ENCODE measurements at places on chromosomes 4 and X.

DNA sequence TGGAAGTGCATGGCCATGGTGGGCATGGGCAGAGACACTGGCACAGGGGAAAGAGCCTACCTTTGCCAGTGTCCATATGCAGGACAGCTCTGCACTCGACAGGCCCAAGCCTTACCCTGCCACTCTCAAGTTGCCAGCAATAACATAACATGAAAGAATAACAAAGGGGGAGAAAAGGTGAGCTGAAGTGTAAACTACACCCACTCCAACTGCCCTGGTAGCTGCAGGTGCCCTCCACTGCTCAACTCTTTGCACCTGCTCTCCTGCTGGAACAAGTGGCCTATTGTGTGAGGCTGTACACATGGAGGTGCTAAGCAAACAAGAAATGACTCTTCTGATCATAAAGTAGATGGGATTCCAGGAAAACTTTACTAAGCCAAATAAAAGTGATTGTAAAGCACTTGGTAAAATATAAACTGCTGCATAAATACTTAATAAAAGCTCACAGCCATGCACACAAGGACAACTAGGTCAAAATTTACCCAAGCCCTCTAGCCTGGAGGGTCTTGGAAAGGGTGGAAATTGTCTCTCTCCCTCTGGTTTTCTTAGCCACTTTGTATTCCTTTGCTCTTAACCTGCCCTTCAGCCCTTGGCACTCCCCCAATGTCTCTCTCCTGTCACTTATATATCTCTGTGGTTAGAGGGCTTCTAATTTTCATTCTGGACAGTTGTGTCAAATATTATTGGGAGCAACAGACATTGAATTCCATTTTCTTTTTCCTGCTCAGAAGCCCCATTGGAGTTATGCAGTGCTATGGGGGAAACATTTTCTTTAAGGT lies 261.2 kb upstream of the GPC4 start:
- no peak for DNase-seq

DNA sequence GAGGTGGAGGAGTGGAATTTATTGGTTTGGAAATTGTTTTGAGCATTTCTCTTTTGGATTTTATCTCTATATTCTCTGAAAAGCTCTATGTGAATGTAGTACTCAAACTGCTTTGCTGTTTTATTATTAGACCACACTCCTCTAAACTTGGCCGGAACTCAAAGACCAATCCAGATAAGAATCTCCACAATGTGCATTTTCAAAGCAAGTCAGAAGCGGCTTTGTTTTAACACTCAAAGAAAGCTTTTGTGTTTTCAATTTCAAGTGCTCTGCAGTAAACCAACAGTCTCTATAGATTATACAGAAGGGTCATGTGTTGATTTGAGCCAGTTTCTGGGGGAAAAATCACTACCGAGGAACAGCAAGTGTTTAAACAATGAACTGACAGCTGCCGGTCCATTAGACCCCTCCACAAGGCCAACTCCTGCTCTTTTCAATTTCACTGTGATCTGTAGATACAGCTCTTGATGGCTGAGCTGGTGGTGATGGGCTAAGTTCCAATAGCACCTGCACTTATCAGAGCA lies 79.4 kb downstream of the FTHL17 start:
- no peak for DNase-seq

DNA sequence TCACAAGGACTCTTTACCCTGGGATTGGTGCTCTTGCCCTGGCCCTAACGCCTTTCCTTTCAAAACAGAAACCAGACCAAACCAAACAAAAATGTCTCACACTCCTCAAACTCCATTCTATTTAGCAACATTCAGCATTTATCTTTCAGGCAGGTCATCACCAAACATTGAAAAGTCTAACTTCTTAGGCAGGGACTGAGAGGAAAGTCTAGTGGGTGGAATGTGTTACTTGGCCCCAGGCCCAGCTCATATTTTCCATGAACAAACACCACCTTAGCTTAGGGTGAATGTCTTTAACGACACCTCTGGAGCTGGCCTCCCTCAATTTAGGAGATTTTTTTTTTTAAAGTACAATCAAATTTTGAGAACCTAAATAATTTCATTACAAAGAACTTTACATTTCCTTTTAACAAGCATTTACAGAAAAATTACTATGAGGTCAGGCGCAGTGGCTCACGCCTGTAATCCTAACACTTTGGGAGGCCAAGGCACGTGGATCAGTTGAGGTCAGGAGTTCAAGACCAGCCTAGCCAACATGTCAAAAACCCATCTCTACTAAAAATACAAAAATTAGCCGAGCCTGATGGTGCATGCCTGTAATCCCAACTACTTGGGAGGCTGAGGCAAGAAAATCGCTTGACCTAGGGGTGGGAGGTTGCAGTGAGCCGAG lies 10.2 kb upstream of the N4BP2 start:
- DNase-seq: peak; percentile 55

DNA sequence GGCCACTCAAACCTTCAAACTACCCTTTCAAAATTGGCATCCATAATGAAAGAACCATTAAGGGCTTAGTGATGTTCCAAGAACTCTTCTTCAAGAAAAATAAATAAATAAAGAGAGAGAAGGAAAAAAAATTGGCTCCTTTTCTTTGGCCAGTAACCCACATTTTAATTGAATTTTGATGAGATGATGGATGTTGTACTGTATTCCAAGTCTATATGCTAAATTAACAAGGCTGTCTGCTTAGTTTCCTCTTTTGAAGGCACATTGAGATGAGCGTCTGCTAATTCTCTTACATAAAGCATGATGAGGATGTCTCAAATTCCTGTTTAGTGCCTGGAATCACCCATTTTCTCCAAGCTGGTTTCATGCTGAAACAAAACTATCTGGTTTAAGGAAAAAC lies 33.4 kb downstream of the PHOX2B start:
- no peak for DNase-seq

- no peak for DNase-seq
Measured at GRCh38 chrX:96924581-96924980, 40.9 kb downstream of the RPA4 start.

DNA sequence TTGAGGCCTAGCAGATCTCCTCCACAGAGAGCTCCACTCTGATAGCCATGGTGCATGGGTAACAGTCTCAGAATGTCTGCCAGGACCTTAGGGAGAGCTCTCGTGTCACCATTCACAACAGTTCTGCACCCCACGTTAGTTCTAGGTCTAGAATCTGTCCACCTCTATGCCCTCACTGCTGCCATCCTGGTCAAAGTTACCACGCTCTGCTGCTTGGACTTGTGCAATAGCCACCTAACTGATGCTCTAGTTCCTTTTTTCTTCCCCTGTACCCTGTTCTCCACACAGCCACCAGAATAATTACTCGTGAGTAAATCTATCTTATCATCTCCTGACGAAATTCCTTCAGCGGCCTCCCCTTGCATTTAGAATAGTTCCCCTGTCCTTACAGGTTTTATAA lies 268.8 kb upstream of the GATB start:
- DNase-seq: no peak

- DNase-seq: no peak
Measured at GRCh38 chr4:114464726-114465272, 133.8 kb upstream of the UGT8 start.

GRCh38 chr4:19025031-19025430 lies 1003.5 kb upstream of the LCORL start:
- no peak for DNase-seq

DNA sequence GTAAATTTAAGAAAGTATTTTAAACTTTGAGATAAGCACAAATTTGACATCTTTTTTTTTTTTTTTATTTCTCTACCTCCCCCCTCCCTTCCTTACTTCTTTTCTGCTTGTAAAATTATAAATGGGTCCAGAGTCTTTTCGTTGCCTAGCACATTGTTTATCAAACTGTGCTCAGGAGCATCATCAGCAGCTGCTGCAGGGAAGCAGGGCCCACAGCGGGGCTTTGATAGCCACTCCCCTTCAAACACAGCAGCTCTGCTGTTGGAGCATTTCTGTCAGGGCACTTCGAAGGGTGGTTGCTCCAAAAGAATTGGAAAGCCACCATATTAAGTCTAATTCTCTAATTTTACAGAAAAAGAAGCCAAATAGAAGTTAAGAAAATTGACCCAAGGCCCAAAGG lies 588.3 kb downstream of the SPRY1 start:
- DNase-seq: no peak

GRCh38 chrX:132491191-132491590 lies 2.4 kb upstream of the MBNL3 start:
- peak; percentile 41 for DNase-seq

DNA sequence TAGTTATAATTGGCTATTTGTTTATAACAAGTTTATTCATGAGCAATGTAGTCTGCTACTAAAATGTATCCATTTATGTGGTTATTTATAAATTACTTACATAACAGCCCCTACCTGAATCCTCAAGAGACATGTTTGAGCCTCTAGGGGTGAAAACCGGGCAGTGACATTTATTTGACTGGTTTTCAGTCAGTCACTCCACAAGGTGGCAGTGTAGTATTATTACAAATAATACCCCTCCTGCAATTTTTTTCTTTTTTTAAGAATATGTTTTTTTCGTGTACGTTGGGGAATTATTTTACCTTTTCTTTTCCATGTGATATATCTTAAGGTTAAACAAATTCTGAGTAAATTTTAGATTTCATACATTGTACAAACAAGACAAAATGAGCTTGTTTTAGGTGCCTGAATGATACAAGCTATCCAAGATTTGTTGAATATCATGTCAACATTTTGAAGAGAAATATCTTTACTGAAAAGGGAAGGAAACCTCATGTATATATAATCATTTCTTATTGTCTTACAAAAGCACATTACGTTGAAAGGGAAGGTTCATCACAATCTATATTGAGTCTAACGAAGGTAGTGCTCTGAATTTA lies 598.7 kb upstream of the TECRL start:
- DNase-seq: peak; percentile 31

DNA sequence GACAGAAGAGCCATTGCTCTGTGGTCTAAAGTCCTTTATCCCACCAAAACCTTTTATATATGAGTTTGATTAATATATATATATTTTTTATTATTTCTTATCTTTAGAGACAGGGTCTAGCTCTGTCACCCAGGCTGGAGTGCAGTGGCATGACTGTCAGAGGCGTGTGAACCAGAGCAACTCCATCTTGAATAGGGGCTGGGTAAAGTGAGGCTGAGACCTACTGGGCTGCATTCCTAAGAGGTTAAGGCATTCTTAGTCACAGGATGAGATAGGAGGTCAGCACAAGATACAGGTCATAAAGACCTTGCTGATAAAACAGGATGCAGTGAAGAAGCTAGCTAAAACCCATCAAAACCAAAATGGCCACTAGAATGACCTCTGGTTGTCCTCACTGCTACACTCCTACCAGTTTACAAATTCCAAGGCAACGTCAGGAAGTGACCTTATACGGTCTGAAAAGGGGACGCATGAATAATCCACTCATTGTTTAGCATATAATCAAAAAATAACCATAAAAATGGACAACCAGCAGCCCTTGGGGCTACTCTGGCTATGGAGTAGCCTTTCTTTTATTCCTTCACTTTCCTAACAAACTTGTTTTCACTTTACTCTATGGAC lies 10.5 kb downstream of the TBCK start:
- no peak for DNase-seq

- DNase-seq: no peak
Measured at GRCh38 chr4:176927664-176928063, 134.9 kb upstream of the VEGFC start.

GRCh38 chr4:99088023-99088449 lies 552 bp downstream of the ADH5 start:
- peak; percentile 43 for DNase-seq

- DNase-seq: no peak
Measured at GRCh38 chrX:74370487-74370886, 50.8 kb upstream of the SLC16A2 start.

GRCh38 chr4:21768349-21769310 lies 179.9 kb downstream of the KCNIP4 start:
- DNase-seq: peak; percentile 49

GRCh38 chrX:3262901-3263300 lies 83.6 kb downstream of the MXRA5 start:
- DNase-seq: peak; percentile 19

GRCh38 chrX:126165721-126166461 lies at the start of gene DCAF12L2:
Gene DCAF12L2 (minus strand): TSS chrX:126166289. CDS start chrX:126165924, 365 bp downstream.
- no peak for DNase-seq

DNA sequence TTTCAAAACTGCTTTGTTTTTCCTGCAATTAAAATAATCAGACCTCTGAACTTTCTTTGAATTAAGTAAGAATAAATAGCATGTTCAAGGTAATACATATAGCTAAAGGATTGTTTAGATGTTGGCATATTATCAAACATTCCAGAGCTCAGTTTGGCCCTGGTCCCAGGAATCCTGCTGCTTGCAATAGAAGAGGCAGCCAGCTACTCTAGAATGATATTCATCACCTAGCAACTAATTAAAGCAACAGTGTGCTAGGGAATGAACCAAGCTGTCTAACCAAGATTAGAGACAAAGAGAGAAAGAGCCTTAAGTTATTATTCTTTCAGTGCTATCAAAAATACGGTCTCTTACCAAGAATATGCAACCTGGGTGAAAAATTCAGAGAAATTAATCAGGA lies 460.9 kb downstream of the GABRG1 start:
- no peak for DNase-seq

DNA sequence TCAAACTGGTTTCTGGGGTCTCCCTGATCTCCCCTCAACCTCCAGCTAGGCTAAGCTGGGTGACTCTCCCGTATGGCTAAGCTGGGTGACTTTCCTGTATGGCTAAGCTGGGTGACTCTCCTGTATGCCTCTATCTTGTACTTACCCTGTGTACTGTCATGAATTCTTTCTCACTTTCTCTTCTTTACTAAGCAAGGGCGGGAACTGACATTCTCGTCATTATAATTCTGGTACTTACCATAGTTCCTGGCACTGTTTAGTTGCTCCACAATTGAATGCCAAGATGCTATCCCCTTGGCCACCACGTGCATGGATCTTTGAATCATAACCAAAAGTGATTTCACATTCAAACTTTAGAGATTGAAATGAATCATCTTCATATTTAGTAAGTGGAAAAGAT lies 8.8 kb downstream of the INTU start:
- no peak for DNase-seq

- no peak for DNase-seq
Measured at GRCh38 chrX:47664737-47665136, 5.8 kb upstream of the UXT start.

GRCh38 chrX:1009771-1010170 lies 202.7 kb downstream of the CRLF2 start:
- DNase-seq: no peak

DNA sequence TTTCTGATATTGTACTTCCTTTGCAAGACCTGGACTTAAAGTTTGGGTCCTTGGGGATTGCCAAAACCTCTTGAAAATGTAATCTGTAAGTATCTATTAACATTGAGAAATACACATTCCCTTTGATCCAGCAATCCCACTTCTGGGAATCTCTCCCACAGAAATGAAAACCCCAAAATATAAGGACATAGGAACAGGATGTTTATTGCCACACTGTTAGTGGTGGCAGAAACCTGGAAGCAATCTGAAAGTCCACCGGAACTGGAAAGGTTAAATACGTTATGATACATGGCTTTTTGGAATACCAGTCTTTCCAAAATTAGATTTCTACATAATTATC lies 71.2 kb upstream of the STX18 start:
- no peak for DNase-seq

Measured in activated CD4-positive, alpha-beta T cell treated with anti-CD3 and anti-CD28 coated beads, Interleukin-10, Interleukin-2, amounts not matched to agents 100 ng/mL and 50 ng/mL, durations not matched to agents 16 hours and 8 hours (primary cell).